ENCODE measurements at places on chromosomes 1 and 21.

DNA sequence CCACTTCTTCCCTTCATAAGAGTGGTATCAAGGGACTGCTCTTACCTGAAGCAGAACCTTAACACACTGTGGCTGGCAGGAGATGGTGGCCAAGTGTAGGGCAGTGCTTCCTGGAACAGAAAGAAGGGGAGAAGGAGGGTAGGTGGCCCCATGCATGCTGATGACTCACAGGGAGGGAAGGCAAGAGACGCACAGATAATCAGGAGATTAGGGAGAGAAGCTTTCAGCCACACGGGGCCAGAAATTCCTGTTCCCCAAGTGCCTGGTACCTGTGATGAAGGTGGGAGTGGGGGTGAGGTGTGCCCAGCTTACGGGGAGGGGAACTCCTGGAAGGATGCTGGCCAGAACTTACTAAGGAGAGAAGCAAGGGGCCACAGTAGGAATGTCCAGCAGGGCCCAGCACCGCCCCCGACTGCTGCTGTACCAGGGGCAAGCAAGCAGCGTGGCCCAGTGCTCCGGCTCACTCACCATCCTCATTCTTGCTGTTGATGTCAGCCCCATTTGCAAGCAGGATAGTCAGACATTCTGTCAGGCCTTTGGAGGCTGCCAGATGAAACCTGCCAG lies 7.7 kb downstream of the ANKRD35 start:
- no peak for DNase-seq

- DNase-seq, result no peak
These were observed 1.3 kb upstream of the HES4 start for GRCh38 chr1:1001057-1001783.

DNA sequence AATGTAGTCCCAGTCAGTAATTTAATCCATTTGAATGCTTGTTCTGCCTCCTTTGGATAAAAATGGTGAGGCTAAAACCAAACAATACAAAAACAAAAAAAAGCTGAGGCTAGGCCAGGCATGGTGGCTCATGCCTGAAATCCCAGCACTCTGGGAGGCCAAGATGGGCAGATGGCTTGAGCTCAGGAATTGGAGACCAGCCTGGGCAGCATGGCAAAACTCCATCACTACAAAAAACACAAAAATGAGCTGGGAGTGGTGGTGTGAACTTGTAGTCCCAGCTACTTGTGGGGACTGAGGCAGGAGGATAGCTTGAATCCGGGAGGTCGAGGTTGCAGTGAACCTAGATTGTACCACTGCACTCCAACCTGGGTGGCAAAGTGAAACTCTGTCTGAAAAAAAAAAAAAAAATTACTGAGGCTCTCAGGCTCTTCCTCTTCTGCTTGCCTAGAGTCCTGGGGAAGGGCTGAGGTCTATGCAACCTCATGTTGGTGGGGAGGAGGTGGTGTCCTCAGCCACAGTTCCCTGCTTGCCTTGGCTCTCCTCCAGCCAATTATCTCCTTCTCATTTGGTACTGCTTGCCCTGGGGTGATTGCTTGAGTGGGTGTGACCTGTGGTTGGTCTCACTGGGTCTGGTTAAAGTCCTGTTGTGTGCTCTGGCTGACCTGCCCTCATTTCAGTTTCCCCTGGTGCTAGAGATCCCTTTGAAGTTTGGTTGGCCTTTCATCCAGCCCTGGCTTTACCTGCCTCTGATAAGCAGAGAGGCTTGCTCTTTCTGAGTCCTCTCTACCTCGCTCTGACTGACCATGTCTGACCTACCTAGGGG lies 20.9 kb downstream of the S1PR1 start:
- peak; percentile 45 for DNase-seq

GRCh38 chr1:197633447-197634078 lies 141.7 kb downstream of the DENND1B start:
- DNase-seq, result no peak

DNA sequence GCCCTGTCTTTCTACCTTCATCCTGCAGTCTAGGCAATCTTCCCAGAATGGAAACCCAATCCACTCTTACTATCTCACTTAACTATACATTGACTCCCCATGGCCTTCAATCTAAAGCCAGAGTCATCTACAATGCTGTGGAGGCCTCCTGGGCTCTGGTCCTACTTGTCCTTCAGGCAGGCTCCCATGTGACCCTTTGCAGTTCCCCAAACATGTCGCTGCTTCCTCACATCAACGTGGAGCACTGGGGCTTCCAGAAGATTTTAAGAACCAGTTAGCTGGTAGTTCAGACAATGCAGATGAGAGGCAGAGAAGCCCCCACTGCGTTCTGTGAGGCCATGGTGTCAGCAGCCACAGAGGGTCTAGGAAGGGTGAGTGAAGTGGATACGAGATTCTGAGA lies 18.6 kb downstream of the LYPD8 start:
- DNase-seq, result no peak

- DNase-seq, result no peak
These were observed 26.9 kb downstream of the EPHB2 start for GRCh38 chr1:22737374-22738068.

GRCh38 chr1:114345930-114346479 lies 165.0 kb downstream of the TRIM33 start:
- no peak for DNase-seq

DNA sequence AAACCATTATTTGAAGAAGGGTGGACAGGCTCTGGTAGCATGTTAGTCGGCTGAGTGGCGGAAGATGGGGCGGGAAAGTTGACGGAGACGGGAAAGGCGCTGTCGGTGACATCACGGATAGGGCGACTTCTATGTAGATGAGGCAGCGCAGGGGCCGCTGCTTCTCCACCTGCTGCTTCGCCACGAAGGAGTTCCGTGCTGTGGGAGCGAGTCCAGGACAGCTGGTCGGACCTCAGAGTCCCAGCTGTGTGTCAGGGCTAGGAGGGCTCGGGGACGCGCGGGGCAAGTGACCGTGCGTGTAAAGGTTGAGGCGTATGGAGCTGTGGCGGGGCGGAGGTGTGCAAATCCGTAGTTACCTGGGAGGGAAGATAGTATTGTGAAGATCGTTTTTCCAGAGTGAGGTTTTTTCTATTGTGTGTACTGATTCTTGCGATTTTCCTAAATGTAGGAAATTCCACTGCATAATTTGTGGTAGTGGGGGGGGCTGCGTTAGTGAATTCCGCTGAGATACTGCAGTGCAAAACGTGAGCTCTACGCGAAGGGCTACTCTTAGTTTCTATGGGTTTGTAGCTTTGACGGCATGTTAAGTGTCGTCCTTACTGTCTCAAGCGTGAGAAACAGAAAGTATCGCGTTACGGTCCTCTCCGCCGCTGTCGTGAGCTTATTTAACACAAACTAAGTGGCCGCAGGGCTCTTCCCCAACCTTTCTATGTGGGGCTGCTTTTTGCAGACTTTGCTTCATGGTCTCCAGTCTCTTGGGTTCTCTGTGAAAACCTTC lies 111.2 kb upstream of the NBPF11 start:
- peak; percentile 39 for DNase-seq

- DNase-seq, result no peak
These were observed 34.2 kb downstream of the IGFN1 start for GRCh38 chr1:201224666-201225370.
